Stomach (tissue), 19 donors: ENCODE measurements at places on chromosomes 3 and 15. TPM values are rescaled to one million over a fixed set of nuclear protein-coding genes. Genes with fewer than 3 reads are reported as not detected.

HAPLN3 gene
- 6.4 TPM for polyA plus RNA-seq

BMF gene
- 6.5 TPM for polyA plus RNA-seq

FOXB1 gene
- polyA plus RNA-seq: not detected

CYP1A2 gene
- not detected for polyA plus RNA-seq

ABCF3 gene
- polyA plus RNA-seq: 44.5 TPM

POC1A gene
- polyA plus RNA-seq: 4.4 TPM

LRRC49 gene
- polyA plus RNA-seq: 4.0 TPM

TRANK1 gene
- polyA plus RNA-seq: 1.2 TPM

GOLGA8J gene
- polyA plus RNA-seq: not detected

DAZL gene
- polyA plus RNA-seq: not detected

BCHE gene
- polyA plus RNA-seq: 0.37 TPM

CTXN2 gene
- not detected for polyA plus RNA-seq

DUOX1 gene
- 16.3 TPM for polyA plus RNA-seq

FANCD2OS gene
- polyA plus RNA-seq: not detected

USP4 gene
- 22.9 TPM for polyA plus RNA-seq

CELF6 gene
- polyA plus RNA-seq: 0.44 TPM

PLXND1 gene
- polyA plus RNA-seq: 22.6 TPM

NMB gene
- polyA plus RNA-seq: 3.8 TPM

CLDN11 gene
- polyA plus RNA-seq: 1.7 TPM

KIF7 gene
- 1.7 TPM for polyA plus RNA-seq

C3orf85 gene
- polyA plus RNA-seq: not detected

DNAJC17 gene
- polyA plus RNA-seq: 53.9 TPM

MRPS22 gene
- polyA plus RNA-seq: 45.9 TPM

ZNF592 gene
- polyA plus RNA-seq: 5.8 TPM

UNC13C gene
- polyA plus RNA-seq: not detected

DLL4 gene
- polyA plus RNA-seq: 1.5 TPM

GOLGA8S gene
- polyA plus RNA-seq: not detected

FBLN2 gene
- 1.8 TPM for polyA plus RNA-seq

ADAMTS7 gene
- 0.31 TPM for polyA plus RNA-seq

HTR3E gene
- polyA plus RNA-seq: not detected

TMC3 gene
- 0.03 TPM for polyA plus RNA-seq

NCK1 gene
- 11.9 TPM for polyA plus RNA-seq

PLAAT1 gene
- not detected for polyA plus RNA-seq

GOLGA6A gene
- not detected for polyA plus RNA-seq
